ENCODE measurements at places on chromosomes 1 and 21.
A peak's percentile ranks its signal among the peaks of the same experiment; 100 is the strongest.

DNA sequence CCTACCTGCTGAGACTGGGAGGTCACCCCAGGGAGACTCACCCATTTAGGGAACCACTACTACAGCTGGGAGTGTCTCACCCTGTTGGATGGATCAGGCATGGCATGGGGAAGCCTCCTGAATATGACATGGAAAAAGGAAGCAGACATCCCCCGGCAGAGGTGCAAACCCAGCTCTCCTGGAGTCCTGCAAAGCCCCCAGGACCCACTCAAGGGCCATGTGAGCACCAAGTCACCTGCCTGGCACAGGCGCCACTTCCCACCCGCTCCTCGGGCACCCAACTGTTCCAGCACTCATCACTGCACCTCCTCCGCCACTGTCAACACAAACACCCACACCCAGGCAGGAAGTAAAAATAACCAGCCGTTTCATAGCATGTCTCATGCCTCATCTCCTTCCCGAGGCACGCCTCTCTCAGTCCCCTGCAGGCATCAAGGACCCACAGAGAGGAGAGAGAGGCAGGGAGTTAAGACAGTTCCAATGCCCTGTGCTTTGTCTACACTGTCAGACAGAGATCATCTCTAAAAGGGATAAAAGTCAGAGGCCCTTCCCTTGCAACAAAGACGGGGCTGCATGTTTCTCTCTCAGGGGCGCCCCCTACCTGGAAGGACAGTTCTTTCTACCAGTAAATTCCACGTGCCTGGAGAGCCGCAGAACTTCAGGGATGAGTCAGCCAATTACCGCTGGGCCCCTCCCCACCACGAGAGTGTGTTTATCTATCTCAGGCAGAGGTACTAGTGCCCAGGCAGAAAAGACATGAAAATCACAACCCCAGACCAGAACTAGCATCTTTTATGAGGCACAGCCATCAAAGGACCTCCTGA lies 150.1 kb upstream of the SOD1 start:
- no peak for DNase-seq

GRCh38 chr1:28392027-28392652 lies 22.6 kb downstream of the PHACTR4 start:
- peak; percentile 77 for DNase-seq

DNA sequence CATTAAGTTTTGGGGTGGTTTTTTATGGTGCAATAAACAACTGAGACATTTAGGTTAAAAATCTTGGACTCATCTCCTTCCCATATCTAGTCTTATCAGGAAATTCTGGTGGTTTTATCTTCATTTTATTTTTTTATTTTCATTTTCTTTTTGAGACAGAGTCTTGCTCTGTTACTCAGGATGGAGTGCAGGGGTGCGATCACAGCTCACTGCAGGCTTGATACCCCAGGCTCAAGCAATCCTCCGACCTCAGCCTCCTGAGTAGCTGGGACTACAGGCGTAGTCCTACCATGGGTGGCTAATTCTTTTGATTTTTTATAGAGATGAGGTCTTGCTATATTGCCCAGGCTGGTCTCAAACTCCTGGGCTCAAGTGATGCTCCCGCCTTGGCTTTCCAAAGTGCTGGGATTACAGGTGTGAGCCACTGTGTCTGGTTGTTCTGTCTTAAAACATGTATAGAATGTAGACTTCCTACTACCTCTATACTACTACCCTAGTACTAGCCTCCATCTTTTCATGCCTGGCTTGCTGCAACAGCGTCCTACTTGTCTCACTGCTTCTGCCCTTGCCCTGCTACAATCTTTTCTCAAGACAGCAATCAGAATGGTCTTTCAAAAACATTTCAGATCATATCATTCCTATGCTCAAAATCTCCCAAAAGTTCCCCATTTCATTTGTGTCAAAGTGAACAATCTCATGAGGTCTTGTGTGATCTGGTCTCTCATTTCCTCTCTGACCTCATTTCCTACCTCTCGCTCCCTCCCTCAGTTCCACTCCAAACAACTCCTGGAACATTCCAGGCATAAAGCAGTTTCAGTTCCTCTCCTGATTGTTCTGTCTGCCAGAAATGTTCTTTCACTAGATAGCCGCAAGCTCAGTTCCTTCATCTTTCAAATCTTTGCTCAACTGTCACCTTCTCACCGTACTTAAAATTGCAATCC lies 5.9 kb upstream of the FCGR2A start:
- DNase-seq = no peak

- no peak for DNase-seq
These were observed 50.1 kb upstream of the PCBP3 start for GRCh38 chr21:45593162-45594022.

- DNase-seq = no peak
These were observed 114.0 kb upstream of the RAB4A start for GRCh38 chr1:229156872-229157271.

GRCh38 chr1:95660736-95661135 lies 426.7 kb downstream of the RWDD3 start:
- DNase-seq = no peak

- DNase-seq = no peak
These were observed 1.3 kb upstream of the KCNN3 start for GRCh38 chr1:154871374-154871773.

- DNase-seq = no peak
These were observed 8.9 kb downstream of the CITED4 start for GRCh38 chr1:40853113-40853884.

DNA sequence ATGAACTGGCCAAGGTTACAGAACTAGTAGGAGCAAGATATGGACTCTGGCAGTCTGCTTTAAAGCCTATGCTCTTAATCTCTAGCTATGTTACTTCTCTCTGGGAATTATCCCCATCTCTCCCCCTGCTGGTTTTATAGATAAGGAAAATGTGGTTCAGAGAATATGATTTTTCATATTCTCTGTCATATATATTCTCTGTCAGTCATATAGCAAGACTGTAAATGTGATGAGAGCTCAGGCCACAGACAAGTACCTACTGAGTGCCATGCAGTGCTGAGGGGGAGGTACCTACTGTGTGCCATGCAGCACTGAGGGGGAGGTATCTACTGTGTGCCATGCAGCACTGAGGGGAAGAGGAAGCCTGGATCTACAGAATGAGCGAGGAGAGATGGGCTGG lies 220.3 kb upstream of the FGGY start:
- DNase-seq = no peak

GRCh38 chr1:227191607-227192006 lies 126.7 kb downstream of the CDC42BPA start:
- DNase-seq = no peak

GRCh38 chr21:41201385-41201784 lies 33.4 kb downstream of the BACE2 start:
- DNase-seq = no peak

- no peak for DNase-seq
These were observed 4.7 kb upstream of the CD160 start for GRCh38 chr1:145714524-145715111.

DNA sequence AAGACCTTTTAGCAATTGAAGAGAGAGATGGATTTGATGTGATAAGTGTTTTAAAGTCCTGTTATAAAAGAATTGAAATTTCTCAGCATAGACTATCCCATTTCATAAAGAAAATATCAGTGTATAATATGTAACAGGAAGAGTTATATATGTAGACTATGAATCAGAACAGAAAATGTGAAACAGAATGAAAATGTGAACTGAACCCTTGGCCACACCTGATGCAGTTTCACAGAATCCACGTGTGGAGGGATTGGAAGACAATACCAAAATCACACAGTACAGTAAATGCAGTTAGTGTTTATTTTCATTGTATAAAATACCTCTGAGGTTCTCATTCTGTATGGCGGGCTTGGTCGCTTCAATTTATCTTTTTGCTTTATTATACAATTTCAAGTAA lies 9.9 kb upstream of the SLAMF1 start:
- no peak for DNase-seq

- DNase-seq = no peak
These were observed 129.7 kb upstream of the ZBTB40 start for GRCh38 chr1:22321917-22322316.

- no peak for DNase-seq
These were observed 60.5 kb downstream of the ATP1A1 start for GRCh38 chr1:116433275-116434257.

- no peak for DNase-seq
These were observed 26.4 kb downstream of the NPHS2 start for GRCh38 chr1:179549368-179549700.

DNA sequence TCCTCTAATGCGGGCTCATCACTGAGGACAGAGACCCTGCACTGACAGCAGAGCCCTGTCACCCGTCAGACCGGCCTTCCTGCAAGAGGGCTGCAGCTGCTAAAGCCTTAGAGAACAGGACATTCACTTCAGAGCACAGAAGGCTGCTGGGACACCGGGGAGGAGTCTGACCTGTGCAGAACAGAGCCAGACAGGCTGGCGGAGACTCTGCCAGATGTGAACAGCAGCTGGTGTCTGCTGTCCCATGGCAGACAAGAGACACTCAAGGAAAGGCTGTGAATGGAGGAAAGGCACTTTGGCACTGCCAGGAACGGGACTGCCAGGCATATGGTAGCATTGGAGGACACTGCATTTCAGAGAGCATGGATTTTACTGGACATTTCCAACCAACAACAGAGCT lies 21.4 kb downstream of the MRAP start:
- no peak for DNase-seq

DNA sequence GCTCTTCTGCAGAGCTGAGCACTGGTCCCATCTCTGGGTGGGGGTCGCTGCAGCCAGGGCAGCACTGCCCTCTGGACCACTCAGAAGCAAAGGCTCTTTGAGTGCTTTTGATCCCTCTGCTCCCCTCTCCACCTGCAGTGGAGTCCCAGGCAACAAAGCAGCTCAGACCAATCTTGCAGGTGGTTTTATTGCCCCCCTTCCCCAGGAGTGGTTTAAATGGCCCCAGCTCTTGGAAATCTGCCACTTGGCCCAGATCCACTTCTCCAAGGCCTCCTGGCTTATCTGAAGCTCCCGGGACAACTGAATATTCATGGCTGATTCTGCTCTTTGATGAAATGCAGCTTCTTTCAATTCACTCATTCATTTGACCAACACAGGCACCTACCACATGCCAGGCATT lies 2.7 kb downstream of the STUM start:
- DNase-seq = no peak

DNA sequence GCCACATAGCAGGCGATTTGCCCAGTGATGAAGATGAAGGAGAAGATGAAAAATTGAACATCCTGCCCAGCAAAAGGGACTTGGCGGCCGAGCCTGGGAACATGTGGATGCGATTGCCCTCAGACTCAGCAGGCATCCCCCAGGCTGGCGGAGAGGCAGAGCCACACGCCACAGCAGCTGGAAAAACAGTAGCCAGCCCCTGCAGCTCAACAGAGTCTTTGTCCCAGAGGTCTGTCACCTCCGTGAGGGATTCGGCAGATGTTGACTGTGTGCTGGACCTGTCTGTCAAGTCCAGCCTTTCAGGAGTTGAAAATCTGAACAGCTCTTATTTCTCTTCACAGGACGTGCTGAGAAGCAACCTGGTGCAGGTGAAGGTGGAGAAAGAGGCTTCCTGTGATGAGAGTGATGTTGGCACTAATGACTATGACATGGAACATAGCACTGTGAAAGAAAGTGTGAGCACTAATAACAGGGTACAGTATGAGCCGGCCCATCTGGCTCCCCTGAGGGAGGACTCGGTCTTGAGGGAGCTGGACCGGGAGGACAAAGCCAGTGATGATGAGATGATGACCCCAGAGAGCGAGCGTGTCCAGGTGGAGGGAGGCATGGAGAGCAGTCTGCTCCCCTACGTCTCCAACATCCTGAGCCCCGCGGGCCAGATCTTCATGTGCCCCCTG lies 3.3 kb downstream of the ZBTB18 start:
- DNase-seq = no peak

- DNase-seq = no peak
These were observed 917 bp downstream of the KIAA0040 start for GRCh38 chr1:175191659-175192058.

- DNase-seq = no peak
These were observed 105.3 kb downstream of the BACH1 start for GRCh38 chr21:29403922-29404538.

DNA sequence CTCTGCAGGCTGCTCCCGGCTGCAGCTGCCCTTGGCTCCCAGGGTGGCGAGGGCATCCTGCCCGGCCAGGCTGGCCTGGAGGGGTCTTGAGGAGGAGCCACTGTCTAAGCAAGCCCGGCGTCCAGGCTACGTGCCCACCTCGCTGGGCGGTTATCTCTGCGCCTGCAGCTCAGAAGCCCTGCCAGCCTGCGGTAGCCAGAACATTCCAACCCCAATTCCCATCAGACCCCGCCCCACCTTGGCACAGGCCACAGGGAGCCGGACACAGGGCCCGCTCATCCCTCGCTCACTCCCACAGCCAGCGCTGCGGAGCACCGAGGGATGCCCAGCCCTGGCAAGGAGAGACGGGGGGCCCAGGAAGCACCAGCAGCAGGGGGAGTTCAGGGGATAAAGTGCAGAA lies 53.9 kb downstream of the MEGF6 start:
- no peak for DNase-seq

GRCh38 chr1:41488040-41488951 lies 3.8 kb upstream of the EDN2 start:
- no peak for DNase-seq

- no peak for DNase-seq
These were observed 130.4 kb downstream of the HS2ST1 start for GRCh38 chr1:87044840-87045239.

GRCh38 chr1:152410028-152410427 lies 4.0 kb downstream of the CRNN start:
- no peak for DNase-seq

GRCh38 chr1:5390504-5390903 lies 601.7 kb downstream of the NPHP4 start:
- DNase-seq = no peak

DNA sequence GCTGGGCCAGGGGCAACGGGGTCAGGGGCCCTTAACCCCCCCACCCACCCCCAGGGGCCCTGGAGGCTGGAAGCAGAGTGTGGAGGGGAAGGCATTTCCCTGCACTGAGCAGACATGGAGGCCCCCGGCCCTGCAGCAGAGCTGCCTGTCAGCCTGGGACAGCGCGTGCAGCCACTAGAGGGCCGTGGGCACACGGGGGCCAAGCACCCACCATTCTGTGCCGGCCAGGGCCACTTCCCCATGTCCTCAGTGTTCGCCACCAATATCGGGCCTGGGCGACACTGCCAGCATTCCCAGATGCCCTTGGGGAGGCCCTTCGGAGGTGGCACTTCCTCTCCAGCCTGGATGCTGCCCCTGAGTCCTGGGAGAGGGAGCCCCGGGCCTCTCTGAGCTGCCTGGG lies 23.2 kb upstream of the ARHGEF16 start:
- no peak for DNase-seq

GRCh38 chr1:225435487-225435886 lies 7.6 kb upstream of the LBR start:
- no peak for DNase-seq

DNA sequence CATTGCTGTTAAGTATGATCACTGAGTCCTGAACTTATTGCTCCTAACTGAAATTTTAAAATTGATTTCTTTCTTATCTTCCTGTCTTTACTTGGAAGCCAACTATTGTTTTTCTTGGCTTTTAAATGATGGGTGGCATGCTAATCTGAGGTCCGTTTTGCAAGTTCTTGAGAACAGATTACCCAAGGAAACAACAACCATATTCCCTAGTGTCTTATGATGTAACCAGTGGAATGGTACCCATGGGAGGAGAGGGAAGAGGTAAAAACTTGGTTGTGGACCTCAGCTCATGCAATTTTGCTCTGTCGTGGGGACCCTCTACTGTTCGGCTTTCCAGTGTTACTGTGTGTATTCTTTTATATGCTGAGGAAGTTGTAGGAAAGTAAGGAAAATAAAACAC lies 454.8 kb upstream of the ADAMTS5 start:
- DNase-seq = no peak

Measured in AG04450 (cell line).